Right hindlimb (tissue), 1 donor: ENCODE measurements at places on chromosomes 2 and 18.

- DNase-seq: peak; percentile 79
Observed at GRCh38 chr2:37156071-37156856, 516 bp downstream of the EIF2AK2 start.

DNA sequence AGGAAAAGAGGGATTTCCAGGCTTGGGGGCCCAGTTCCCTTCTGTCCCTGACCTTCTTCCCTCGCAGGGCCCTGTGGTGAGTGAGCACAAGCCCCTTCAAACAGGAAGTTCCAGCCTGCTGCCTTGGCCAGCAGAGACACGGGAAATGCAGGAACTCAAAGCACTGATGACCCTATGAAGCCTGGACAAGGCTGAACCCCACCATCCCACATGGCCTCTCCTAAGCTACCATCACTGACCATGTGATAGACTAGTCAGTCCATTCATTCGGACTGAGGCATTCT, 196.4 kb downstream of the TNS1 start:
- no peak for DNase-seq

DNA sequence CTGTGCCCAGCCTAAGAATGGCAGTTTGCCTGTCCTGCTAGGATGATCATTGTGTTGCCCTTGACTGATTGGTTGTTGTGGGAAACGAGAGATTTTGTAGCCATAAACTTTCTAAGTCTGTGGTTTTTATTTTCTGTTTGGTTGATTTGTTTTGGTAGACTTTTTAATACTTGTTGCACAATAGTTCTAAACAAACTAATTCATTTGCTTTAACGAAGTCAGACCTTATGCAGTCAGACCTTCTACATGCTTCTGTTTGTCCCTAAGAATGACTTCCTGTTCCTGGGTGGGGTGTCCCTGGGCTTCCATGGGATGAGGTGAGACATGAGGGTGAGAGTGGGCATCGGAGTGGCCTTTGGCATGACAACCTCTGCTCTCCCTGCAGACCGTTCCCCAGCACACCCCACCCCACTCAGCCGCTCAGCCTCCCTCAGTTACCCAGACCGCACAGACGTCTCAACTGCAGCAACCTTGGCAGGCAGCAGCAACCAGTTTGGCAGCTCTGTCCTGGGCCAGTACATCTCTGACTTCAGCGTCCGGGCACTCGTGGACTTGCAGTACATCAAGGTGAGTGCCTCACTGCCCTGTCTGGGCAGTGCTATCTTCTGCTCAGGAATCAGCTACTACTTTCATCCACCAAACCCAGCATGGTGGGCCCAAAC, 7.8 kb upstream of the CNNM3 start:
- no peak for DNase-seq

GRCh38 chr2:3952866-3953516, 249.6 kb downstream of the DCDC2C start:
- DNase-seq: peak; percentile 40

GRCh38 chr2:144323946-144324345, 196.0 kb downstream of the ZEB2 start:
- no peak for DNase-seq

- no peak for DNase-seq
Observed at GRCh38 chr2:90209806-90210205, 1518.3 kb downstream of the RPIA start.
